CD14-positive monocyte (primary cell): ENCODE measurements at places on chromosomes 5 and 9. TPM values are rescaled to one million over a fixed set of nuclear protein-coding genes. Genes with fewer than 3 reads are reported as not detected.

PRUNE2 gene
- 1.8 TPM for polyA plus RNA-seq

- no peak for DNase-seq
These were observed 26.1 kb upstream of the FCN1 start for GRCh38 chr9:134943836-134944235.

DNA sequence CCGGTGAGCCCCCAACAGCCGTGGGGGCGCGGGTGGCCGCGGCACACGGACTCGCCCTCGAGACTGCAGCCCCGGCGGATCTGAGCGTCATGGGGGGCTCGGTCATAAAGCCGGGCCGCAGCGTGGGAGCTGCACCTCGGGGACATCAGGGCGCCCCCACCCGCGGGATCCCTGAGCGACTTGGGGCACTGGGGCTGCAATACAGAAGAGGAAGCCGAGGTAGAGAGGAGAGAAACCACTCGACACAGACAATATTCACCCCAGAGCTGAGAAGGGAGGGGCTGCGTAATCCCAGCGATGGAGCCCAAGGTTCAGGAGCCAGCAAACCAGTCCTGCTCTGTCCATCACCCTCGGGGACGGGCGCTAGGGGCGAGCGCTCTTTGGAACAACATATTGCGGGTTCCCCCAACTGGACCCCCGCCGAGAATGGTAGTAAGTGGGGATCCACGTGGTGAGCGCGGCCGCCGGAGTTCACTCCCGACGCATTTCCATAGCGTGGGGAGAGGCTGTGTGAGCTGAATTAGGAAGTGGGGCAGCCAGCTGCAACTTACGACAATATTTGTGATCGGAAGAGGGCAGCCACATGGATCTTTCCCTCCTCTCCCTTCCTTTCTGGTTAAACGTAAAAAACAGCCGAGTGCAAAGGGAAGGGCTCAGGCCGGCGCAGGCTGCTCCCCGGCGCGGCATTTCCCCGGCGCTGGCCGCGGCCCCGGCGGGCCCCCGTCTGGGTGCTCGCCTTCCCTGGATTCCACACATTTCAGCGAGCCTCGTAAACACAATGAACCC, 9.9 kb downstream of the PTCH1 start:
- no peak for DNase-seq

- peak; percentile 7 for DNase-seq
These were observed 4.1 kb upstream of the ZFYVE16 start for GRCh38 chr5:80403782-80404181.

GRCh38 chr9:131214876-131215275, 61.4 kb downstream of the FAM78A start:
- DNase-seq, result no peak

- DNase-seq, result no peak
These were observed 348.2 kb upstream of the CCNG1 start for GRCh38 chr5:163089230-163089629.

PCDHB3 gene
- not detected in 2 replicates for polyA plus RNA-seq

LCN1 gene
- polyA plus RNA-seq, result not detected

DIAPH1 gene
- 98.6 TPM for polyA plus RNA-seq

DNA sequence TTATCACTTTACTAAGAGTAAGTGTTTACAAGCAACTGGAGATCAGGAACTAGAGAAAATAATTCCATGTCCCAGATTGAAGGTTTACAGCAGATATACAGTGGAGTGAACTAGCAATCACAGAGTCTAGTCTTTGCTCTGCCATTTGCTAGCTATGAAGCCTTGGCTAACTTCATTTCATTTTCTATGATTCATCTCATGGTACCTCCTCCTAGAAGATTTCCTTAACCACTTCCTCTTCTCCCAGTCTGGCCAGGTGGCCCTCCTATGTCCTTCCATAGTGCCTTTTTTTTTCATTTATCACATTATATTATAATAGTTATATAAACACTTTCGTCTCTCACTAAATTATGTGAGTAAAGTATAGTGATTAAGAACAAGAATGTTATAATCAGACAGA, 52.1 kb downstream of the GRIA1 start:
- DNase-seq, result no peak

DND1 gene
- polyA plus RNA-seq, result 1.7 and 2.3 TPM in 2 replicates

TNFSF15 gene
- 0.07 TPM for polyA plus RNA-seq

- DNase-seq, result no peak
These were observed 17.0 kb upstream of the NDUFS4 start for GRCh38 chr5:53543401-53543800.

DNA sequence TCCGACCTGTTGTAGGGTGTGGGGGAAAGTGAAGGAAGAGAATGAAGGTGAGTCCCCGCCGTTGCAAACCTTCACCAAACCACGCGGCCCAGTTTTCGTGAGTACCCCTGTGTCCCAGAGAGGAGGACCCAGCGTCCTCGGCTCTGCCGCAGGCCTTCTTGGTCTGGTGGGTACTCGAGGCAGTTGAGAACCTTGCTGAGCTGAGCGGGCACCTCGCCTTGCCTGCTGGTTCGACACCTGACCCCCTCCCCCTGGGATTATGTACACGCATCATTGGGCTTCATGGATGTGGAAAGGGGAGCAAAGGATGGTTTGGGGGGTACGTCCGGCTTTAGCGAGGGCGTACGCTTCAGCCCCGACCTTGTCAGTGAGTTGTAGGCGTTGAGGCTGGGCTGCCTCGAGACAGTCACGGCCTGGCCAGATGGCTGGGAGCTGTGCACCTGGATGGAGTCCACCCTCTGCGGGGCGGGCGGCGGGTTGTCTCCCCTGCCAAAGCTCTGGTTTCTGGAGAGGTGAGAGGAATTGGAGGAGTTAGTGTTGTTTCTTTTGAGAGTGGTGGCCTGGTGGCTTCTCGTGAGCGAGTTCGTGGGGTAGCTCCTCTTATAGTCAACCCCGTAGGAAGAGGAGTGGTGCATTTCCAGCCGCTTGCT, 128.1 kb downstream of the SEMA6A start:
- no peak for DNase-seq

- no peak for DNase-seq
These were observed 49.2 kb upstream of the TNC start for GRCh38 chr9:115167175-115167574.

FAT2 gene
- polyA plus RNA-seq, result not detected

DNA sequence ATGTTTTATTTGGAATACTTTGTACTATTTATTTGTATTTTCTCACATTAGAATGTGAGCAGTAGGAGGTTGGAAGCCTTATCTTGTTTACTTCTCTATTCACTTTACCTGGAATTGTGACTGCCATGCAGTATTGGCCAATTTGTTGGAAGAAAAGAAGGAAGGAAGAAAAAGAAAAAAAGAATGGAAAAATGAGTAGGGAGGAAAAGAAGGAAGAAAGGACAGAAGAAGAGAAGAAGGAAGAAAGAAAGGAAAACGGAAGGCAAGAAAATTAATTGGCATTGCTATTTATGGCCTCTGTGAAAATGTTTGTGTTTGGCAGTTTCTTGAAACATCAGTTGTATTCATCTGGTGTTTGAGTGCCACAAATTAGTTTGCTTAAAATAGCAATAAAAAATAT, 575.2 kb upstream of the ZNF608 start:
- no peak for DNase-seq

OLFM1 gene
- 7.6 TPM for polyA plus RNA-seq
